ENCODE measurements at places on chromosomes 16 and 17. TPM values are rescaled to one million over a fixed set of nuclear protein-coding genes. Genes with fewer than 3 reads are reported as not detected.

Gene CDH11
- total RNA-seq = 64.1 TPM

Gene MARVELD3
- not detected for total RNA-seq

Gene ZNF624
- total RNA-seq = 1.8 TPM

Gene PDK2
- 11.3 TPM for total RNA-seq

Gene IGF2BP1
- 10.3 TPM for total RNA-seq

Gene HOXB8
- 1.0 TPM for total RNA-seq

Gene TBC1D3C
- not detected for total RNA-seq

Gene HSD17B1
- total RNA-seq = 0.84 TPM

Gene TBC1D3
- total RNA-seq = not detected

Gene CRHR1
- total RNA-seq = not detected

Gene TEKT3
- total RNA-seq = not detected

Gene GRAPL
- total RNA-seq = 1.5 TPM

Gene HSF5
- under 0.01 TPM for total RNA-seq

Gene KRTAP9-3
- total RNA-seq = not detected

Gene CRYBA1
- not detected for total RNA-seq

Gene RAD51D
- 14.0 TPM for total RNA-seq

Gene CDRT15
- total RNA-seq = not detected

Gene SCARF1
- 1.0 TPM for total RNA-seq

Gene AXIN2
- total RNA-seq = 1.0 TPM

Gene CD300LB
- total RNA-seq = not detected

Gene FAM171A2
- total RNA-seq = 6.2 TPM

Gene HOXB7
- total RNA-seq = 11.9 TPM

Gene TBX2
- total RNA-seq = 88.9 TPM

Gene KRTAP4-5
- not detected for total RNA-seq

Gene WSCD1
- total RNA-seq = 4.5 TPM

All from bronchus fibroblast of lung (primary cell).